Stimulated activated CD8-positive, alpha-beta memory T cell treated with anti-CD3 and anti-CD28 coated beads, Interleukin-4, amount 100 ng/mL, for 1 hour (primary cell): ENCODE measurements at places on chromosomes 6 and 20.

DNA sequence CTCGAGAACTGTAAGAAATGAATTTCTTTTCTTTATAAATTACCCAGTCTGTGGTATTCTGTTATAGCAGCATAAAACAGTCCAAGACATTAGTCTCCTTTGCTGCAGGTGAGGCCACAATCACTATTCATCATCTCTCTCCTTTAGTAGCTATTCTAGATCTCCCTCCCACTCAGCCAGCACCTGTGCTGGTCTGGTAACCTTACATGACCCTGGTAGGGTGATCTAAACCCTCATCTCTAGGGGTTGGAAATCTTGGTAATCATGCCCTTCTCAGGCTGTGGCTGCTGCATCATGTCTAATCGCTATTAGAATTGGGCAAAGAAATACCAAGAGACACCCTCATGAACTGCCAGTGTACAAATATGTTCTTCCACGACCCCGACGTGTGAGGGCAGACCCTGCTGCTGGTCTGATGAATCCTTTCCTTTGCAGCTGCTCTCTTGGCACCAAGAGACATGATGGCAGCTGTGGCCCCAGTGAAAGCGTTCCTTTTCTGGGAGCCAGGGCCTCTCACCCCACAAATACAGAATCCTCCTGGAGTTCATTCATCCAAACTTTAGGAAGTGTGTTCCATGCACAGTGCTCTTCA is 23.0 kb upstream of the IGF2R start:
- DNase-seq: no peak

- no peak for DNase-seq
Measured at GRCh38 chr20:25394276-25394675, 3.6 kb upstream of the ABHD12 start.

DNA sequence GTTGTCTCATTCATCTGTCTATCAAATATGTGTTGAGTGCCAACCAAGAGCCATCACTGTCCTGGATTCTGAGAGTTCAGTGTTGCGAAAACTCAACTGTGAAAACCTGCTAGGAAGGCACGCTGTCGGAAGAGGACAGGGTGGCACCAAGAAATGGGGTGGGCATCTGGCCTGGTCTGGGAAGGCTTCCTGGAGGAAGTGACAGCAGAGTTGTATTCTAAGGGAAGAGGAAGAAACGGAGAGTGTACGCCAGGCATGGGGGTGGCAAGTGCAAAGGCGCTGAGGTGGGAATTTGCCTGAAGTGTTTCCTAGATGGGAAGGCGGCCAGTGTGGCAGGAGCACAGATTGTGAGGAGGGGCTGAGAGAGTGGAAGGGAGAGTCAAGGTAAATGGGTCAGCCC is 91.2 kb downstream of the ANKRD60 start:
- DNase-seq: no peak

DNA sequence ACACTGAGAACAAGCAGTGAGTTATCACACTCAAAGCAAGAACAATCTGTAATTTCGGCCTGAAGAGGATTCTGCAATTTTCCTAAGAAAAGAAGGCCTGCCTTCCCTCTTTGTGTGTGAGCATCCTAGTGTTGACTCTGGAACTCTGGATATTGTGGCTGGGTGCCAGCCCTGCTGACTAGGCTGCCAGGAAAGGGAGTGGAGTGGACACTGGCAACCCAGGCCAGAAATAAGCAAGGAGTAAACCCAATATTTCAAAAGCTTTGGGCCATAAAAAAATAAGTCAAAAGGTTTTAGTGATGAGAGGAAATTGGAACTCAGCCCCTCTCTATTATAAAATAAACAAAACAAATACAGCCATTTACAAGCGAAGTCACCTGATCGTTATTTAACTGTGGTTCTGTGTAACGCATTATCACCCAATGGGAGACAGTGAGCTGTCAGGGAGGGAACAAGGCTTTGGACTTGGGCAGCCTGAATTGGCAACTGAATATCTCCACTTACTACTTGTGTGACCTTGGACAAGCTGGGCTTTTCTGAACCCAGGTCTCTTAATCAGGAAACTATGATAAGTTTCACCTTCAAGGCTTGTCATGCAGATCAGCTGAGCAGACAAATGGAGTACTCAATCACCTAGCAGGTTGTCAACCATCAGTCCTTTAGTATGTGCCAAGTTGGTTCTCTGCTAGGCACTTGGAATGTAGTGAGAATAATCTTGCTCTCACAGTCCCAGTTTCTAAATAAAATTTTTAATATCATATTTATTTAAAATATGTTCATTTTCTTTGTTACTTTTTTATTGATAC is 196.2 kb downstream of the PAX1 start:
- no peak for DNase-seq

GRCh38 chr20:5160882-5161281 is 34.1 kb downstream of the CDS2 start:
- DNase-seq: no peak

DNA sequence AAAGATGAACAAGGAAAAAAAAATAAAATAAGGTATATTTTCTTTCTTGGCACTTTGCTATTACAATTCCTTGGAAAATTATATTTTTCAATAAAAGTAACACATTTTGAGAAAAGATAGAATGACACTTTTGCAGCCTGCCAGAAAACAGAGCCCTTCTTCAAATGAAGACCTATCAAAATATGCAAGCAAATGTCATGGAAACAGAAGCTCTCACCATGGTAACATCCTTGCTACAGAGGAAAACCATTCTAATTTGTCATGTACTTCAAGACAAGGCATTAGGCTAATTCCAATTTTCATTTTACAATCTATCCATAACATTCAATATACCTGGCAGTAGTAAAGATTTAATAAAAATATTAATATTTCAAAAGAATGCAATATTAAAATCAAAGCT is 177.9 kb downstream of the RNGTT start:
- DNase-seq: no peak

DNA sequence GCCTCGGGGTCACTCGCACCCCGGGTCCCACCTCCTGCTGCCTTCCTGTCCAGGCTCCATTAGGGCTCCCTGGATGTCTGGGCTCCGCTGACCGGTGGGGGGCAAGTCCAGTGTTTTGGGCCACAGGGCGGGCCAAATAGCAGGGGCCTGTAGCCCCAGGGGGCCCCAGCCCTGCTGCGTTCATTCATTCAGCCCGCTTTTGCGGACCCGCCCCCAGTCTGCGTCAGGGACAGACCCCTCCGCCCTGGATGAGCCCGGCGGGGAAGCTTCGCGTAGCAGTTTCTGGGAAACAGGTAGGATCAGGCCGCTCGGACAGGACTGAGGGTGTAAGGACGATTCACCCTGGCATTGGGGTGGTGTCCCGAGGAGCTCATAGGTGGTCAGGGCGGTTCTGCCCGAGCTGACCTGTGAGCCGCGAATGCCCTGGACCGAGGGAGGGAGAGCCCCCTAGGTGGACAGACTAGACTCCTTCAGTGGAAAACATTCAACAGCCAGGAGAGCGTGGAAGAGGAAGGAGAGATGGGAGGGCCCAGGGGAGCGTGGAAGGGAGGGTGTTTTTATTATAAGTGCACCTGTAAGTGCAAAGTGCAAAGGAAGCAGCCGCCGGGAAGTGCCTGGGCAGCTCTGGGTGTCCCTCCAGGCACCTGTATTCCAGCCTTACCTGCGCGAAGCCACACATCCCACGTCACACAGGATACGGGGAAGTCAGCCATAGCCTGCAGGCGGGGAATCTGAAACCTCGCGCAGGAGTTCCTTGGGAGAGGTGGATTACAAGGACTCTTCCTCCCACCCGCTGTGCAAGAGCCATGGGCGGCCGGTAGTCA is 662 bp downstream of the ENTPD6 start:
- no peak for DNase-seq

GRCh38 chr6:16248271-16248853 is 10.0 kb downstream of the GMPR start:
- no peak for DNase-seq

DNA sequence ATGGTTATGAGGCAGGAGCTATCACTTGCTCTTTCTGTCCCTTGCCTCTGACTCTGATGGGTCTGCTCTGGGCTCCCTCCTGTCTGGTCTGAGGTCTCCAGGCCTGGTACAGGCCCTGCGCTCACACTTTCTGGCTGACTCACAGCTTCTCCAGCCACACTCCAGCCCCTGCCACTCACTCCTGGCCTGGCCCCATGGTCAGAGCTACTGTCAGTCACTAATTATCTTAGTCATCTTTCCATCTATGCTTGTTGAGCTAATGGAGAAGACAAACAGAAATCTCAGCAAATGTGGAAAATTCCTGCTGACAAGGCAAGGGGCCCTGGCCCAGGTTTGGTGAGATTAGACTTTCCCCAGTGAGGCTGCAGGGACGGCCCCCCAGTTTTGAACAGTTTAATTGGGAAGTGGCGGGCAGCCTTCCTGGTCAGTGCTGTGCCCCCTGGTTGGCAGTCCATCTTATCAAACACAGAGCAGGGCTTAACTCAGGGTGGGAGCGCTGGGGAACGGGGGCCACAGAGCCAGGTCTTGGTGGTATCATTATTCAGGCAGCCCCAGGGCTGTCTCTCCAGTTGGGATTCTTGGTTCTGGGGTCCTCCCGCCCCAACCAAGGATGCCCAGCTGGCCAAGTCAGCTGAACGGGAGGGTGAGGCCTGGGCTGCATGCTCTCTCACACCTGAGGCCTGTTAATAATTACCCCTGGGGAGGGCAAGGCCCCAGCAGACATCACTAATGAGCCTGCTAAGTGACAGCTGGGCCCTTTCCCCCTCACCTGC is 63.4 kb downstream of the VEGFA start:
- no peak for DNase-seq

DNA sequence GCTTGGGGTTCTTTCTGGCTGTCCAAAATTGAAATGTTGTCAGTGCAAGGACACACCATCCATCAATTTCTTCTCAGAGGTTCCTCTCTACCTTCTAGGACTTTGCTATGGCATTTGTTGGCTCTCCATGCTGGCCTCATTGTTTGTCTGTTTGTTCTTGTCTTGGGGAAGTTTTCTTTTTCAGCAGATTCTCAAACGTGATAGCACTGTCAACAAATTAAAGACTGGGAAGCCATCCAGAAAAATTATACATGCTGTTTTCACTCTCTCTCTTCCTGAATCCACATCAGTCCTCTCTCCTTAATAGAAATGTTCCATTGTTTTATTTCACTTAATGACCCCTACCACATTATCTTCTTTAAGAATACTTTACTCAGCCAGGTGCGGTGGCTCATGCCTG is 130.4 kb downstream of the PCSK2 start:
- no peak for DNase-seq

DNA sequence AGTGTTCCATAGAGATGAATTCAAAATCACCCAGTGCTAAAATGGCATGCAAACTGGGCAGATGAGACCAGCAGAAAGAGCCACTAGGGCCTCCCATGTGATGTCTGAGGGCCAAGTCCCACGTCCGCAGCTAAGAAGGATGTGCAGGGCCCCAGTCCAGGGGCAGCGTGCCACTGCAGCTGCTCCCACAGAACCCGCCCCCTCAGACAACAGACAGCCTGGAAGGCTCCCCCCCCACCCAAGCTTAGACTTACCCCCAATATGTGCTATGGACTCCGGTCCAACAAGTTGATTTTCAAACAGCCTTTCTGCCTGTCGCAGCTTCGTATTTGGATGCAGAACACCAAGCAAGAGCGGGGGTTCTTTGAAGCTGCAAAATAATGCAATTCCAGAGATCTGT is 14.0 kb downstream of the APMAP start:
- DNase-seq: no peak

DNA sequence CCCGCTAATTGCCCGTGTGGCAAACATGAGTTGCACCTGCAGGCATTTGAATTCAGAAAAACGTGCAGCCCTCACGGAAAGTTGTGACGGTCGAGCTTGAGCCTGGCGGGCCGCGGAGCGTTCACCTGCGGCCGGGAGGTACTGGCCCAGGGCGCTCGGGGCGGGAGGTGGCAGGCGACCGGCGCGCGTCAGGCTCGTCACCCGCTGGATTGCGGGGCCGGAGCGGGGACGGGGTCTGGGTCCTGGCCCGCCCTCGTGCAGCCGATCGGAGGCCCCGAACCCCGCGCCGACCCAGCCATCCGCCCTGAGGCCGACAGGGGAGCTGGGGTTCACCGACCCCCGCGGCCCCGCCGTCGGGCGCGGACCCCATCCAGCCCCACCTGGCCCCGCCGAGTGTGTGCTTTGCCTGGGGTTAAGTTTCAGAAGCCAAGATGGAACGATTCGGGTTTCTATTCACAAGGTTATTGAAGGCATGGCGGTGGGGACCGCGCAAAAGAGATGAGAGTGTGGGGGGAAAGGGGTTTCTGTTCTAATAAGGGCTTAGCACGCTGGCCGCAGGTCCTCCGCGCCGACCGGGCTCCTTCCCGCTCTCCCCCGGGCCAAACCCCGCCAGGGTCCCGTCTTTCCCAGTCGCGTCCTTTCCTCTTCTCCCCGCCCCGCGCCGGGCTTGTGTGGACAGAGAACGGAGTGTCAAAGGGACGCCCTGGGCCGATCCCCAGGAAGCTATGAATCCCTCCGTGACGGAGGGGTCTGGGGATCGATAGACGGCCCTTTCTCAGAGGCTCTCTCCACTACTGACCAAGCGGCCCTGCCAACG is 1.6 kb upstream of the HEY2 start:
- no peak for DNase-seq

- DNase-seq: no peak
Measured at GRCh38 chr6:161161889-161162624, 111.8 kb downstream of the AGPAT4 start.

GRCh38 chr20:33667245-33667675 is 517 bp downstream of the ACTL10 start:
- no peak for DNase-seq

DNA sequence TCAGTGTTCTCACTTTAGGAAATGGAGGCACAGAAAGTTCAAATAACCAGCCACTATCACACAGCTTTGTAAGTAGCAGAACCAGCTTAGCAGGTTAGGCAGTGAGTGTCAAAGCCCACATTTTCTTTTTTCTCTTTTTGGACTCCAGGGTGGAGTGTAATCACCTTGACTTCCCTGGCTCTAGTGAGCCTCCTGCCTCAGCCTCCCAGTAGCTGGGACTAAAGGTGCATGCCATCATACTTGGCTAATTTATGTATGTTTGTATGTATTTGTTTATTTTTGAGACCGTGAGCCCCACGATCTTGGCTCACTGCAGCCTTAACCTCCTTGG is 7.8 kb upstream of the NCOA3 start:
- no peak for DNase-seq

- DNase-seq: no peak
Measured at GRCh38 chr6:124968401-124968800, 6.2 kb downstream of the RNF217 start.

DNA sequence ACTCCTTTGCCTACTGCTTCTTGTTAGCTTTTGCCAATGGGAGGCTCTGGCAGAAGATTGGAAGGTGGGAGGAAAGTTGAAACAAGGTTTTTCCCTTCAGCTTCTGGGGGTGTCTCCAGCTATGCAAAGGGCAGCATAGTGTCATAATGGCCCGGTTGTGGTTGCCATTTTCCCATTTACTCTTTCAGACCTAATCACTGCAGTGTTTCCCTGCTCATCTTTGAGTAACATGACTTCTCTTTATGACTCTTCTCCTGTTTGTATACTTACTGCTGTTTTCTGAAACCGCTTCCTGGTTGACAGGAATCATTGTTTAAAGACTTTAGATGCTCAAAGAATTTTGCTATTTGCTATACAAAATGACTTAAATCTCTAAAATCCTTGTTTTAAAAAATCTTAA is 19.9 kb downstream of the NRN1 start:
- no peak for DNase-seq

- no peak for DNase-seq
Measured at GRCh38 chr6:136950436-136951126, 28.5 kb downstream of the SLC35D3 start.

GRCh38 chr6:82603871-82604270 is 240.3 kb downstream of the TPBG start:
- no peak for DNase-seq
